Motor neuron (in vitro differentiated cells): ENCODE measurements at places on chromosomes 5 and 9. TPM values are rescaled to one million over a fixed set of nuclear protein-coding genes. Genes with fewer than 3 reads are reported as not detected.

DNA sequence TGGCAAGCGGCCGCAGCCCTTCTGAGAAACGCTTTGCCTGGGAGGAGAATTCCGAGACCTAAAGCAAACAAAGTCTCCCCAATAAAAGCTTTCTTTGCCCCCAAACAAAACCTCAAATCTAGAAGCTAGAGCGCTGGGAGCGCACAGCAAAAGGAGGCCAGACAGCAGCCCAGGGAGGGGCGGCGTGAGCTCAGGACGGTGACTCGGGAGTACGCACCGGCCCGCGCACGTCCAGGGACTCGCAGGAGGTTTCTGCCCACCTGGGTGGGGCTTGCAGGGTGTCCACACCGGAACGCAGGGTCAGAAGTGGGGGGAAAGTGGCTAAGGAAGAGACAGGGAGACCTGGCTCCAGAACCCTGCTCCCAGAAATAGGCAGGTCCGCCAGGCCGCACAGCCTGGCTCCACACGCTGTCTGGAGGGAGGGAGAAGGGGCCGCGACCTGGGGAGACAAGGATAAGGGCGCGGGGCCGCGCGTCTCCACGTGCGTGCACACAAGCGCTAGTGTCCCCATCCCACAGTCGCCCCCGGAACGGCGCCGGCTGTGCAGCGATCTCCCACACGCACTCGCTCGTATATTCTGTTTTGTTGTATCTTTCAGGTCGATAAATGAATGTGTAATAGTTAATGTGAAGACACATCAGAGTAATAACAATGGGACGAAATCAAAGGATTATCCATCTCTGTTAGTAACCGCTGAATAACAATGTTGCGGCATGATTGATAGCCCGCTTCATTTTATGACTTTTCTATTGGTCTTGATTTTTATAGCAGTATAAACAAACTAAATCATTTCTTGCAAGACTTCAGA, 2.3 kb upstream of the OTP start:
- ATAC-seq: peak; percentile 9

DNA sequence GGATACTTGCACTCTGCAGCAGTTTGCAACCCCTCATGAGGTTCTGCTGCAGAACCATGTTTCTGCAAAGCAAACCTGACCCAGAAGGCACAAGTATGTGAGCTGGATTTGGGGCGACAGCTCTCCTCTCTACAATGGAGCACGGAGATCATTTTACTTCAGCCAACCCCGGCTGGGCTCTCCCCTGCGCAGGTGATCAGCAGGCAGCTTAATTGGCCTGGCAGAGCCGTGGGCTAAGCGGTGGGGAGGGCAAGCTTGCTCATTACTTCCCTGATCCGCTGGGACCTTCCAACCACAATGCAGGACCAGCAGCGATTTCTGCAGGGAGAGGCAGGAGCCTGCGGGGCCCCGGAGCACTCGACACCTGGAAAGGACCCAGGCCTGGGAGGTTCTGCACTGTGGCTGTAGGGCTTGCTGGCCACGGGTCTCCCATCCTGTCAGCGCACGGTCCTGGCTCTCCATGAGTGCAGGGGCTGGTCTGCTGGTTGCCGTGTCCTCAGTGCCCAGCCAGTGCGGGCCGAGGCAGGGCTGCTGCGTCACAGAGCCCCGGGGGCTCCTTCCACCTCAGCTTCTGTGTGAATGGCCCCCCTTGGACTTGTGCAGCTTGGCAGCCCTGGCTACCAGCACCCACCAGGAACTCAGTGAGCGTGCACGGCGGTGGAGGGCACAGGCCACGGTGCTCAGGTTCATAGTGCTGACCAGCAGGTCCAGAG, 51.8 kb upstream of the RAPGEF1 start:
- ATAC-seq: no peak

DNA sequence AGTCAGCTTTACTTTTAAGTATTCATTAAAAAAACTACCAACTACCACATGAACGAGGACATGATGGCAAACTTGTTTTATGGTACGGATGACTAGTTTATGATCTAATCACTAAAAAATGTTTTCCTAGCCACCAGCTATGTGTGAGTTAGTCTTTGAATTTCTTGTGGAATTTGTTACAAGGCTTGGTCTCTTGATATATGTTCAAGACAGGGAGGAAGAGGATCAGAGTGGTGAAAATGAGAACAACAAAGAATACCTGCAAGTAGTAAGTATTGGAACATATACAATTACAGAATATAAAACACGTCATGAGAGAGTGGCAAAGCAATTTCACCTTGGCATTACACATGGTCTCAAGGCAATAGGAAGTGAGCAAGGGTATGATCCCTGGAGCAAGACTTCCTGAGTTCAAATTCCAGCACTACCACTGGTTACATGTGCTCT, 548.6 kb upstream of the TLE4 start:
- ATAC-seq: no peak

GRCh38 chr5:65332591-65332990, 149.1 kb downstream of the ADAMTS6 start:
- no peak for ATAC-seq

Gene CLTB
- 96.1 and 110 TPM in 2 replicates for total RNA-seq

Gene MYOZ3
- 1.9 and 3.1 TPM in 2 replicates for total RNA-seq
